Caco-2 (cell line): ENCODE measurements at places on chromosomes 7 and 10. TPM values are rescaled to one million over a fixed set of nuclear protein-coding genes. Genes with fewer than 3 reads are reported as not detected.

DNA sequence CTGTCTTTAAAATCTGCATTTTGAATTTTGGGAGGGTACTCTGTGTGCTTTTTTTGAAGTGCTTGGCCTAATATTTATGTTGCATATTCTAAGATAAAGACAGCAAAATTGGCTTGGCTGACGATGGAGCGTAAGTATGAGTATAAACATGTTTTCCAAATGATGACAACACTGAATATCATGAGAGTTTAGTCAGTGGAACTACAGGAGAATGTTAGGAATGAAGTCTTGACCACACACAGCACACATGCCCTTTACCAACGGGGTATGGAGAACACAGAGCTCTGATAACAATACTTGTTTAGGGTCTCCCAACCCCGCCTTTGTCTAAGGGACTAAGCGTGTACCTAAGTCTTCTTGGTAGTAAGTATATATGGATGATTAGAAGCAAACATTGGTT, 253.9 kb upstream of the FZD8 start:
- no peaks in the 10 kb centered on the region for H3K4me1 ChIP-seq
- DNase-seq = no peak
- H3K27me3 ChIP-seq = no peaks in the 10 kb centered on the region

- H3K27me3 ChIP-seq = no peaks in the 10 kb centered on the region
- H3K36me3 ChIP-seq = no peaks in the 10 kb centered on the region
- no peaks in the 10 kb centered on the region for H3K4me1 ChIP-seq
- no peak overlapping the region for H3K4me3 ChIP-seq
- no peak for DNase-seq
Measured at GRCh38 chr10:78916227-78916626, 152.5 kb upstream of the ZMIZ1 start.

DNA sequence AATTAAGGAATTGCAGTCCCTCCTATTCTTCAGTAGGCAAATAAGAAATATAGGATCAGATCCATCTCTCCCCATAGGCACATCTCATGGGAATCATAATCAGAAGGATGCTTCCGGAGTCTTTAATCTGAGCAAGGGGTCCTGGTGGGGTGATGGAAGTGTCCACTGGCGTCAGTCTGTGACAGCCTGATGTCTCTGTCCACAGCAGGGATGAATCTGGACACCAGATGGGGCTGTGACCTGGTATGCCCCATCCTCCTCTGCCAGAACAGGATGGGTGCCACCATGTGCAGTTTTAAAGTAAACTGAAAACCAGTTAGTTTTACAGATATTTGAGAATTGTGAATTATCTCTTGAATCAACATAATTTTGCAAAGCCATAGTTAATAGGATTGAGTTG, 148.7 kb downstream of the C1GALT1 start:
- no peaks in the 10 kb centered on the region for H3K4me1 ChIP-seq
- DNase-seq = no peak

Gene INMT
- total RNA-seq = 2.2 and 3.3 TPM in 2 replicates

Gene RASSF4
- total RNA-seq = 40.8 and 55.6 TPM in 2 replicates

DNA sequence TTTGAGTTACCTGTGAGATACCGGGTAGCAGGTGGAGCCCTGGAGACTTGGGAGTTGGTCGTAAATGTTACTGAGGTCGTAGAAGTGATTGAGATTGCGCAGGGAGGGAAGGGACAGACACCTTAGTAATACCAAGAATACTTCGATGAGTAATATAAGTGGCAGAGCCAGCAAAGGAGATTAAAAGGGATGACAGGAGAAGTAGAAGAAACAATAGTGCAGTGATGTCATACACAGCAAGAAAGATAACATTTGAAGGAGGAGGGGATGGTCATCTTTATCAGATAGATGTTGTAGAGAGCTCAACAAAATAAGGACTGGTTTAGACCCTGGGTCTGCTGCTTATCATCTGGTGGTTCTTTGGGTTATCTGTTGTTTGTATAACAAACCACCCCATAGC, 5.0 kb downstream of the BCCIP start:
- H3K4me3 ChIP-seq = no peak overlapping the region
- H3K36me3 ChIP-seq = peaks cover 4% of the 10 kb centered on the region
- DNase-seq = no peak
- H3K27me3 ChIP-seq = no peaks in the 10 kb centered on the region
- H3K4me1 ChIP-seq = peaks cover 4% of the 10 kb centered on the region; the same call in 1 of the 2 replicates

DNA sequence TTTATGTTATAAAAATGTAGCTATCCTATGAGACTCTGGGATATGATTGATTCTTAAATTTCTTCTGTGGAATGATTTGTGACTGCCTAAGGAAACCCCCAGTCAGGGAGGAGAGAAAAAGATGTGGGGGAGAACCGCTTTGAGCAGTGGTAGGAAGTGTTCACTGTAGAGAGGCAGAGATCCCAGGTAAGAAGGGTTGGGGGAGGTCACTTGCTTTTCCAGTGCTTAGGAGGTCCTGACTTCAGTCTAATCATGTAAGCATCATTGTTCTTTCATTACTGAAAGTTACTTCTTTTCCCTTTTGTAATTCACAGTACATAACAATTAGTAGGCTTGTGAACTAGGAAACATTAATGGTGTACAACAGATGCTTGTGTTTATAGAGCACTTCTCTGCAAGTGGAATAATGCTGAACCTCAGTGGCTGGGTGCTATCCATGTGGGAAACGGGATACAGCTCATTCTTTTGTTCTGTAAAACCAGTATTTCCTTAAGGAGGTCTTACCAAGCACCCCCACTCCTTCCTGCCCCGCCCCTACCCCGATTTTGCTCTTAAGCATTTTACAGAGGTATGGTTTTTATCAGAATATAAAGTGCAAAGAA, 165.4 kb downstream of the ST7 start:
- H3K27me3 ChIP-seq = no peaks in the 10 kb centered on the region
- H3K27ac ChIP-seq = no peak overlapping the region
- no peak overlapping the region for H3K4me3 ChIP-seq
- DNase-seq = no peak

DNA sequence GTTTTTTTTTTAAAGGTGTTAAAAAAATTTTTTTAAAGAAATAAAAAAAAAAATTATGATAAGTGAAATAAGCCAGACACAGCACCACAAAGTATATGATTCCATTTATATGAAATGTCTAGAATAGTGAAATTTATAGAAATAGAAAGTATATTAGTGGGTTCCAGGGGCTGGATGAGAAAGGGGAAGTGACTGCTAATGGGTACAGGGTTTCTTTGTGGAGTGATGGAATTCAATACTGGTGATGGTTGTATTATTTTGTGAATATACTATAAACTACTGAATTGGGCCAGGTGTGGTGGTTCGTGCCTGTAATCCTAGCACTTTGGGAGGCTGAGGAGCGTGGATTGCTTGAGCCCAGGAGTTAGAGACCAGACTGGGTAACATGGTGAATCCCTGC, 82.2 kb downstream of the KBTBD2 start:
- no peaks in the 10 kb centered on the region for H3K36me3 ChIP-seq
- no peak for DNase-seq
- H3K4me3 ChIP-seq = no peak overlapping the region
- no peaks in the 10 kb centered on the region for H3K4me1 ChIP-seq
- H3K27me3 ChIP-seq = no peaks in the 10 kb centered on the region
- no peak overlapping the region for H3K27ac ChIP-seq

Gene FAM131B
- 20.2 and 22.3 TPM in 2 replicates for total RNA-seq

DNA sequence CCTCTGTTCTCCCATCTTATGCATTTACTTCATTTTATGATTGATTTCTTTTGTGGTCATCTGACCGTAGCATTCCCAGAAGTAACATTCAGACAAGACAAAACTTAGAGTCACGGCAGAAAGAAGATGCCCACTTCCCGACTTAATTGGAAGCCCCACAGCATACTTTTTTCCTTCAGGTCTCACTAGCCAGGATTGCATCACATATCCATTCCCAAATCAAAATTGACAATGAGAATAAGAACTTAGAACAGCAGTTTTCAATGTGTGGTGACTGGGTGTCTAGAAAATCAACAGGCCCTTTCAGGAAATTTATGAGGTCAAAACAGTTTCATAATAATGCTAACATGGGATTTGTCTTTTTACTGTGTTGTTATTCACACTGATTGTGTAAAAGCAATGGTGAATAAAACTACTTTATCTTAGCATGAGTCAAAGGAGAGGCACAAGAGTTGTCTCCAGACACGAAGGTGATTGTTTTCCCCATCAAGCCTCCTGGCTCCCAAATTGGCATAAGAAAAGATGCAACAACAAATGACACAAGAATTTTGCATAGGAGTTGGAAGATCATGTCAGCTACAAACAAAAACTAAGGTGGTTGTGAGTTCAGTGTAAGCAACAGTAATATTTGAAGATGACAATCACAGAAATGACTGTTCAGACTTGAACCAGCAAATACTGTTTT, 493.9 kb downstream of the HTR7 start:
- no peak overlapping the region for H3K4me3 ChIP-seq
- no peaks in the 10 kb centered on the region for H3K36me3 ChIP-seq
- DNase-seq = no peak
- H3K4me1 ChIP-seq = no peaks in the 10 kb centered on the region
- no peak overlapping the region for H3K27ac ChIP-seq

Gene GRM8
- total RNA-seq = not detected in 2 replicates

DNA sequence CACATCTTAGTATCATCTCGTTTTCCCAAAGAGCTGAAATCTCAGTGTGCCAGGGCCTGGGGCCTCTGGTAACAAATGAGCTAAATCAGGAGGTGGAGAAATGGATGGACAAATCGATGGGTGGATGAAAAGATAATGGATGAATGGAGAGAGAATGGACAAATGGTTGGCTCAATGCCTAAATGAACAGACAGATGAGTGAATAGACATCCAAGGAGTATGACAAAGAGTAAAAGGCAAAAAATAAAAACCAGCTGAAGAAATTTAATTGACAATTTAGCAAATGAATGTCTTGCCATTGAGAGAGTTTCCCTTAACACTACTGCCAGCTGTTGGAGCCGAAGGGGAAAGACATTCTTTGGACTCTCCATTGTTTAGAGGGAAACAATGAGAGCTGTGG, 8.0 kb downstream of the SYCE1 start:
- H3K27me3 ChIP-seq = no peaks in the 10 kb centered on the region
- H3K4me3 ChIP-seq = no peak overlapping the region
- DNase-seq = no peak
- H3K36me3 ChIP-seq = no peaks in the 10 kb centered on the region

Gene TMEM130
- total RNA-seq = not detected in 2 replicates

- DNase-seq = peak; percentile 81
- peaks cover 28% of the 10 kb centered on the region for H3K4me1 ChIP-seq
- peak overlapping the region; percentile 78 for H3K27ac ChIP-seq
- H3K27me3 ChIP-seq = no peaks in the 10 kb centered on the region
- no peak overlapping the region for H3K4me3 ChIP-seq
- H3K36me3 ChIP-seq = no peaks in the 10 kb centered on the region
Measured at GRCh38 chr7:134710854-134711624, 64.4 kb downstream of the BPGM start.
